ENCODE measurements at places on chromosomes 11 and 22.

DNA sequence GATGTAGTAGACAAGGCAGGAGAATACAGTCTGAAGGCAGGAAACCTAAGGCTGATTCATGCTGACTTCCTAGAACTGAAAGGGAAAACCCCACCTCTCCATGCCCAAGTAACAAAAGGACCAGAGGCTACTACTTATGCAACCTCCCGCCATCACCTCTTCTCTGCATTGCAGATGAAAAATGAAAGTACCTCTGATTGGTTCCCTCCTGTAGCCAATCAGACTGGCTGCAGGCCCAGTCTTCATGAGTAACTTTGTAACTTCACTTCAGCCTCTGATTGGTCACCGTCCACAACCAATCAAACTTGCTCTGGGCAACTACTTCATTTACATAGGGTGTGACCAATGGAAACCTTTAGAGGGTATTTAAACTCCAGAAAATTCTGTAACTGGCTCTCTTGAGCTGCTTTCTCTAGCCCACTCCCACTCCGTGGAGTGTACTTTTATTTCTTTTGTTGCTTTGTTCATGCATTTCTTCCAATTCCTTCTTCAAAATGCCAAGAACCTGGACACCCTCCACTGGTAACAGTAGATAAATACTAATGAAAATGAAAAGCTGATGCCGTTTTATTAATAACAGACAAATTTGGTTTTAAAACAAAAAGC is 5.2 kb upstream of the MAP6 start:
- no peak for DNase-seq

GRCh38 chr11:127063241-127063640 is 62.7 kb upstream of the KIRREL3 start:
- no peak for DNase-seq

DNA sequence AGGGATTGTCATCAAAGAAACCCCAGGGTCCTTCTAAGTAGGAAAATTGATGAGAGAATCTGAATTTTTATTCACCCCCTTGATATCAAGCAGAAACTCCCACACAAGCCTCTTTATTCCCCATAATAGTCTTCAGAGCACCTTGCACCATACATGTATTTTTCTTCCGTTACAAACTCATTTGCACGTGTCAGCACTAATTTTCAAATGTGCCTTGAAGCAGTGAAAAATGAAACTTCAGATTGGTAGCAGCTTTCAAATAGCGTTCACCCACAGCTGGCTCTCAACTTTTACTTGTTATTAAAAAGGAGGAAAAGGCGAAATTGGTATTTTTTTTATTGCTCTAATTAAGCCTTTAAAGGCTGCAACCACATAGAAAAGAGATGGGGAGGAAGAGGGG is 343.0 kb upstream of the TENM4 start:
- DNase-seq, result no peak

DNA sequence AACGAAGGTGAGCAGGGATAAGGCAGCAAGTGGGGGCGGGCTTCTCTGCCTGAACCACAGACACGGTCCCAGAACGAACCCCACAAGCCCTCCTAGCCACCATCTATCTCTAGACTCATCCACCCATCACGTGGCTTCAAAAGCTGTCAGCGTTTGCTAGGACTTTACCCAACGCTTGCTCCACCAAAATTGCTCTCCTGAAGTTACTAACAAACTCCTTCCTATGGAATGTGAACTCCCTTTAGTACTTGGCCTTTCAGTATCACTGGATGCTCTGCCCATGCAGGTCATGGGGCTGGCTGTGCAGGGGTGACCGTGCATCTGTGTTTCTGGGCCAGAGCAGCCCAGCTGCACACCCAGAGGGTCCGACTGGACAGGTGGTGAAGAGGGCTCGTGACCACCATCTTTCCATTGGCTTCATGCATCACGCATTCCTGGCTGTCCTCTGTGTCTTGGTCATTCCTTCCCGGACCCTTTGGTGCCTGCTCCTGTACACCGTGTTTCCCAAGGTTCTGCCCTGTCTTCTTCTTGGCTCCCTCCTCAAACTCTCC is 85.1 kb downstream of the MYO7A start:
- DNase-seq, result no peak

DNA sequence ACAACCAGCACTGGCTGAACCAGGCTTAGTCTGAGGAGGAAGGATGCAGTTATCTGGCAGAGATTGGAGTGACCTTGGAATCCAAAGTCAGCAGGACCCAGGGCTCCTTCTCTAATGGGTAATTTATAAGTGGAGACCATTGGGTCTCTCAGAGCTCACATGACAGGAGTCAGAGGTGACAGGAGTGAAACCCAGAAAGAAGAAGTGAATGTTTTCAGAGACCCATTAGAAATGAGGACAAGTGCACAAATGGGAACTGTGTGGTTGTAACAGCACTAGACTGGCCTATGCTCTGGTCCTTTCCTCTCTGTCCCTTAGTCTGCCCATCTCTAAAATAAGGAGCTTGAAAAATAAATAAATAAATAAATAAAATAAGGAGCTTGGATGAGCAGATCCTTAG is 107.4 kb downstream of the SERGEF start:
- no peak for DNase-seq

- DNase-seq, result no peak
Measured at GRCh38 chr11:95567685-95568084, 221.9 kb downstream of the FAM76B start.

- DNase-seq, result no peak
Measured at GRCh38 chr22:24102366-24103200, 78.7 kb upstream of the SUSD2 start.

GRCh38 chr11:129395432-129395831 is 19.8 kb downstream of the BARX2 start:
- no peak for DNase-seq

GRCh38 chr11:118152552-118153471 is at the start of gene SCN4B:
Gene SCN4B (minus strand): TSS chr11:118152823. CDS start chr11:118152673, 150 bp downstream.
- DNase-seq, result no peak
